Body of pancreas (tissue), 4 donors: ENCODE measurements at places on chromosomes 3 and 15.

GRCh38 chr3:56974247-56974930 is 86.1 kb upstream of the SPATA12 start:
- no peak for DNase-seq

DNA sequence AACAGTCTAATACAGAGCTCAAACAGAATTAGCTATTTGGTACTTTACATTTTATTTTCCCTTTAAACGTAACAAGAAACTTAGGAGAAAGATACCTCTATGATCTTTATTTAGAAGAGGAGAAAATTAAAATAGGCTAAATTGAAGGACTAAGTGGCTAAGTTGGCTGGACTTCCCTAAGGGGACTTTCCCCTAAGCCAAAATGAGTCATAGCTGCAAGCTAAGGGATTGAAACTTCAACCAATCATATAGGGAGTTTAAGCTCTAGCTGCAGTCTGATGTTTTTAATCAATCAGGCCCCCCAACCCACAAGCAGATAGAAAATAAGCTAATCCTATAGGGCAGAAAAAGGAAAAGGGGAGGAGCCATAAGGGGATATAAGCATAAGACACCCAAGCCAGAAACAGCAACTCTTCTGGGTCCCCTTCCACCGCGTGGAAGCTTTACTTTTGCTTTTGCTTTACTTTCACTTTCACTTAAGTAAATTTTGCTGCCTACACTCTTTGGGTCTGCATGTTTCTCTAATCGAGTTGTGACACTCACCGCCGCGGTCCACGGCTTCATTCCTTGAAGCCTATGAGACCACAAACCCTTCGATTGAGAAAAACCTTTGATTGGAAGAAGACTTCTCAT is 1108.5 kb upstream of the EPHA6 start:
- DNase-seq, result no peak

- DNase-seq, result no peak
Measured at GRCh38 chr3:72663429-72663828, 184.8 kb downstream of the SHQ1 start.

- no peak for DNase-seq
Measured at GRCh38 chr3:27384191-27384590, 15.0 kb upstream of the NEK10 start.

DNA sequence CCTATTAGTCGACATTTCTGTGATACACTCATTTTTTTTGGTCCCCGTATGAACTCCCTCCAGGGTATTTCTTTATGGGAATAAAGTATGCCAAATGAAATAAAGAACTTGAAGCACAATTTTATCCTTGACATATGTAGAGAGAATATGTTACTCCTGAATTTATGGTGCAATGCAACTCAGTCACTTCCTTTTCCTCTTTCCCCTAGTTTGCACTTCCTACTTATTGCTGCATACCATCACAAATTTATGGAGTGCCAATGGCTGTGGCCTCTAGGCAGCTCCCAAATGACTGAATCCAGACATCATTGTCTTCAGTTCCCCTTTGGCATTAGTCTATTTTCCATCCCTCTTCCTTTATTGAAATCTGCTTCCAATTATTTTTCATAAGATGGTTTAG is 403.5 kb downstream of the FHIT start:
- no peak for DNase-seq

GRCh38 chr3:84724877-84725276 is 233.9 kb upstream of the CADM2 start:
- no peak for DNase-seq

- no peak for DNase-seq
Measured at GRCh38 chr3:152225201-152225600, 43.5 kb upstream of the MBNL1 start.

DNA sequence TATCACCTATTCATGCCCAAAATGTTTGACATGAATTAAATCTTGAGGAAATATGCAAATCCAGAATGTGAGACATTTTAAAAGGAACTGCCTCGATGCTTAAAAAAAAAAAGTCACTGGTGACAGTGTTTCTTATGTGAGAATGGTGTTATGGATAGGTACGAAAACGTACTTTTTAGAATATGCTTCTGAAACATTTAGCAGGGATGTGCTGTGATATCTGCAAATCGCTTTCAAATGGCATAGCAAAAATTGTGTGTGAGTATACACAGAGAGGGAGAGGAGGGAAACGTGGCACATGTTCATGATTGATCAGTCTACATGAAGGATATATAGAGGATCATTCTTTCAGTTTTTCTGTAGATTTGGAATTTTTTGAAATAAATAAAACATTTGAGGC is 16.0 kb downstream of the CCNB2 start:
- DNase-seq, result no peak

DNA sequence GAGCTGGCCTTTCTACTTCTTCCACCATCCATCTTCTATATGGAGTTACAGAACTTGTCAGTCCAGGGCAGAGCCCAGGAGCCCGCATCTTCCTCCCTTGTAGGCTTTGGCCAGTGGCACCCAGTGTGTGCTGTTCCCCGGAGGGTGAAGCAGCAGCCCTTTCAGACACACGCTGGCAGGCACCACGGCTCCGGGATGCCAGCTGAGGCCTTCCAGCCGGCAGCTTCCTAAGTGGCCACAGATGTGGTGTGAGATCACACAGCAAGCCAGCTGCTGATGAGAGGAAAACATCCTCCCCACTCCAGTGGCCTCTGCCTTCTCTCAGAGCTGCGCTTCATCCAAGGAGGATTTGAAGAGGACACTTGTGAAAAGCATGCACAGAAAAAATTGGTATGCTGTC is 24.1 kb downstream of the CRABP1 start:
- DNase-seq, result no peak

DNA sequence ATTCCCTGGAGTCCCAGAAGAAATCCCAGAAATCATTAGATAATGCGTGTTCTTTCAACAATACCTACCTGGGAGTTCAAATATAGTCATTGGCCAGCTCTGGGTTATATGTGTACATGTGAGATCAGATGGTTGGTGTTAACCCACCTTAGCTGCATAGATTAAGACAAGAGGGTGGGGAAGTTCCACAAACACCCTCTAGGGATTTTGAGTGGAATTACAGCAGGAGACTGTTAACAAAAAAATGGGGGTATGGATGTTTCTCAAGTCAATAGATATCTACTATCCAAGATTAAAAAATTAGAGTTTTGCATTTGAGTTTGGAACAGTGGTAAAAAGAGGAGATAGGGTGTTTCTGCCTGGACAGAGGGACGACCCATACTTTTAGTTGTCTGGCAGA is 282.5 kb upstream of the CNTN3 start:
- DNase-seq, result no peak

- no peak for DNase-seq
Measured at GRCh38 chr15:38324939-38325647, 72.5 kb downstream of the SPRED1 start.

GRCh38 chr3:123778991-123779622 is 105.0 kb downstream of the MYLK start:
- DNase-seq, result peak; percentile 33

DNA sequence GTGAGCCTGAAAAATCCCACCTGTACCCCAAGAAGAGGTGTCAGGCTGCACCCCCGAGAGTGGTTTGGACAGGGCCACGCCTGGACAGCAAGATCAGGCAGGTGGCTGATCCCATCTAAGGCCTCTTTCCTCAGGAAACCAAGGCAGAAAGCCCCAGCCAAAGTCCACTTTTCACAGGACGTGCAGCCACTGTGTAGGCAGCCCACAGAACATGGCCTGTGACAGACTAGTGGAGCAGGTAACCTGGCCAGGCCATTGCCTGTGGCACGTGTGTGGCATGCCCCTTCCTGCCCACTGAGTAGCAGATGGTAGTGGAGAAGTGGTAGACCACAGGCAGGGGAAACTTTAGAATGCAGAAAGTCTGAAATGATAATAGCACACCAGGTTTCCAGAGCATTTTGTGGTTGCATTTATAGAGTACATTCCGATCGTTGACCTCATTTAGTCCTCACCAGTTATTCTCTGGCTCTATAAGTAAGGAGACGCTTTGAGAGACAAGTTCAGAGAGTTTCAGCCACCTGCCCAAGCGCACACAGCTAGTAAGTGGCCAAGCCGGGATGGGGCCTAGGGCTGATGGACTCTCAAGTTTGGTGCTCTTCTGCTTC is 68.7 kb downstream of the AAGAB start:
- DNase-seq, result no peak

DNA sequence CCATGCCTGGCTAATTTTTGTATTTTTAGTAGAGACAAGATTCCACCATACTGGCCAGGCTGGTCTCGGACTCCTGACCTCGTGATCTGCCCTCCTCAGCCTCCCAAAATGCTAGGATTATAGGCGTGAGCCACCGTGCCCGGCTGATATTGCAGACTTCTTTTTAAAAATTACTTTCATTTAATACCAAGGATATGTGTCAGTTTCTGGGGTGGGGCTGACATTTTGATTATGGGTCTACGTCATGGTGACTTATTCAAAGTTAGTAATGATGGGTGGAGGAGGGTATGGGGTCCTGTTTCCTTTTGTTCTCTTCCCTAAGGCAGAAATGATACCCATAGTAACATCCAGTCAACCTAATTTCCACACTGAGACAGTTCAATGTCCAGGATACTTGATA is 34.7 kb downstream of the GBE1 start:
- no peak for DNase-seq

GRCh38 chr15:87896936-87897335 is 359.6 kb downstream of the NTRK3 start:
- no peak for DNase-seq

- DNase-seq, result no peak
Measured at GRCh38 chr3:128995737-128996136, 1.9 kb upstream of the CFAP92 start.

DNA sequence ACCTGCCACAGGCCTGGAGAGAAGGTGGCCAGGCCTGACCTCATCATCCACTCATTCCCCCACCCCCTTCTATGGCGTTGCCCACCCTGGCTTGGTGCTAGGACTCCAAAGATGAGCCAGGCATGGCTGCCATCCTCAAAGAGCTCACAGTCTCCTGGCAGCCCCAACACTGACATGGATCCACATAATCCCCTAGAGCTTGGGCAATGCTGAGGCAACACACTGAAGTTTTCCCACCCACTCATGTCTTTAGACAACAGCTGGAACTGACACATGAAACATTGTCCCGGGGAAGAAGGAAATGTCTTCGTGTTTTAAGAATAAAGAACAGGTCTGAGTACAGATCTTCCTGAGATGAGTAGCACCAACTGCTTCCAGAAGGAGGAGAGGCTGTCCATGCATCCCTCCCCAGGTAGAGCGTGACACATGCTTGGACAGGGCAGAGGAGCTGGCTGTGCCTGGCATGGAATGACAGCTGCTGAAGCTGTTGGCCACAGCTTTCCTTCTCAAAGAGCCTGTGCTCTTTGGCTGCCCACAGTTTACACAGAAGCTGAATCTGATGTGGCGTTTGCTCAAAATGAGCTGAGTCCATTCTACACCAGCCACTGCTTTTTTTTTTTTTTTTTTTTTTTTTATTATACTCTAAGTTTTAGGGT is 70.1 kb downstream of the HOMER2 start:
- no peak for DNase-seq

DNA sequence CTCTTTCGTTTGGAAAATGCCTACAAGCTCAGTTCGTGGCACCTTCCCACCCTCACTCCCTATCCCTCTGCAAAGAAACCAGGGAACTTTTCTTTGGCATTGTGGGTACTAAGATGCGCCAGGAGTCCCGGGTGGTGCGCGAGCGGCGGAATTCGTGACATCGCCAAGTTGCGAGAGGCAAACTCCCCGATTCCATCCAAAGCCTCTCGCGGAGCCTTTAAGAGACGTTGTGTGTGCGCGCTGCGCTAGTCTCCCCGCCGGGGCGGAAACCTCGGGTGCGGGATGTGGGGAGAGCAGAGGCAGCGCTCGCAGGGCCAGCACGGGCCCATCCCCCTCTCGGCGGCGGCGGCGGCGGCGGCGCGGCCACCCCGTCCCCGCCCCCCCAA is 443 bp upstream of the NR2F2 start:
- DNase-seq, result no peak

- no peak for DNase-seq
Measured at GRCh38 chr3:44993471-44994205, 17.6 kb downstream of the EXOSC7 start.

GRCh38 chr15:51798281-51798680 is 31.2 kb upstream of the TMOD3 start:
- no peak for DNase-seq

DNA sequence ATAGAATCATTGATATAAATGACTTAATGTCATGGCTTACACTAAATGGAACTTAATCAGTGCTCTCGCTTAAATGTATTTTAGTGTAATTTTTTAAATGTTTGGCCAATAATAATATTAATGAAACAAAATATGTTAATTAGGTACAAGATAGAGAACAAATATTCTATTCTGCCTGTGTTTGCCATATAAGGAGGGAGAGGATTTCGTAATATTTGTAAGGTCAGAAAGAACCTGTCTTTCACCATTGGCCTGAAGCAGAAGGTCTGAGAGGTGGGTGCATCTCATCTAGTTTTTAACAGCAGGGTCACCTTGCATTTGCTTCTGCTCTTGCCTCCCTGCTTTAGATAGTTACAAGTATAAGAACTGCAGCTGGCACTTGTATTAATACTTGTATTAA is 2.5 kb downstream of the GPR87 start:
- DNase-seq, result no peak

DNA sequence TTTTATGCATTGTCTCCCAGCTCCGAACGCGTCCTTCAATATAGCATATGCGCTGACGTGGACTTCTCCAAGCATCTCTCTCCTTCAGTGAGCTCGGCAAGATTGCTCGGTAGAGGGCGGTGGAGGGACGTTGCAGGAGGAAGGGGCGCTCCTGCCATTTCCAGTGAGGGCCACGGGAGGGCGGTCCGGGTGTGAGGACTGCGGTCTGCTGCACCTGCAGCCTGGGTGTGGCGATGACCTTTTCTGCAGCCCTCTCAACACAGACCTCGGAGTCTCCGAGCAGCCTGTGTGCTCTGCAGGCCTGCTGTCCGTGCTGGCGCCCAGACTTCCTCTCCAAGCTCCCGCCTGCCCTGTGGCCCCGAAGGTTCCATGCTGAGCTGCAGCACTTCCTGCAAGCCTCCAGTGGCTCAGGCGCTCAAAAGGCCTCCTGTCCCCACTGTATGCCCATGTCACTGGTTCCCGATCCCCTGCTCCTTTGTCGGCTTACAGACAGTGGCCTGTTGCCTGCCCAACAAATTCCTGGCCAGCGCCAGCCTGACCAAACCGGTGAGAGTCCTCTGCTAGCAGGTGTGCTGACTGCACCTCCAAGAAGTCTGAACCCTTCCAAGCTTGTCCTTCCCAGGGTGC is 8.9 kb upstream of the RTP3 start:
- DNase-seq, result peak; percentile 97

DNA sequence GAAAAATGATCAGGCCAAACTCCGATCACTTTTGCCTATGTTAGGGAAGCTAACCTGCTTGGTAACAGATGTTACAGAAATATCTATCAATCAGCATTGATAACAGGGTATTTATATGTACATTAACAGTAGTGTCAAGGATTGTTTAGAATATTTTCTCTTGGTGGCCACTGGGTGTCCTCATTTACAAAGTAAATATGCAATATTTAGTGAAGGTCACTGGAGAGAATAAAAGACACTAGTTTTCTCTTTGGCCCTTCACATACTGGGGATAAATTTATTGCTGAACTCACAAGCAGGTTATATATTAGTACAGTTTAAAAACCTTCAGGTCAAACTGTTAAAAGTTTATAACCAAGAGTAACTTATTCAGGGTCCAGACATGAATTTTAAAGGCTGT is 69.0 kb downstream of the TIGIT start:
- no peak for DNase-seq
